Stimulated activated CD4-positive, alpha-beta T cell treated with anti-CD3 and anti-CD28 coated beads, Interleukin-12 subunit alpha, Interleukin-12 subunit beta, amount 100 ng/mL, for 48 hours (primary cell): ENCODE measurements at places on chromosomes 1 and 21.
A peak's percentile ranks its signal among the peaks of the same experiment; 100 is the strongest.

GRCh38 chr1:11730429-11730891 lies 5.5 kb upstream of the AGTRAP start:
- no peak for DNase-seq

- DNase-seq = no peak
Observed at GRCh38 chr1:183167676-183168075, 18.4 kb upstream of the LAMC2 start.

DNA sequence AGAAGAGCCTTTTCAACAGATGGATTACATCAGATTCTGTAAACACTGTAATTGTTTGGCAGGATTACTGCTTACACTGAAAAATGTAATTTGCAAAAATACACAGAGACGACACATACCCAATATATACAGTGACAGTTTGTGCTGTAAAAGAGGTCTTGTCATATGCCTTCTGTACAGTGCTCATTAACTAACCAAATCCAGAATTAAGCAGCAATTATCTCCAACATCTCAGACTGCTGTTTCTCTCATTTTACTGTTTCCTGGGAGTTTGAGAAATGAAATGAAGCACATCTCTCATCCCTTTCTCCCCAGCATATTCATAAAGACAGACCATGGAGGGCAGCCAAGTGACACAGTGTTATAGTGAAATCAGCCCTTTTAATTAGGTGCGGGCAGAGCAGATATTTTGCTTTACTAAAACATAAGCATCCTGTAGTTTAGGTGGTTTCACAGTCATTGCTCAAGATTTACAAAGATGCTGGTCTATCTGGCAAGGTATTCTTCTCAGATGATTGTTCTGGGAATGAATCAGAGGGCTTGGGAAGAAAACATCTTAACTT lies 618.4 kb upstream of the USP24 start:
- no peak for DNase-seq

- no peak for DNase-seq
Observed at GRCh38 chr1:218302155-218302554, 17.1 kb downstream of the RRP15 start.

DNA sequence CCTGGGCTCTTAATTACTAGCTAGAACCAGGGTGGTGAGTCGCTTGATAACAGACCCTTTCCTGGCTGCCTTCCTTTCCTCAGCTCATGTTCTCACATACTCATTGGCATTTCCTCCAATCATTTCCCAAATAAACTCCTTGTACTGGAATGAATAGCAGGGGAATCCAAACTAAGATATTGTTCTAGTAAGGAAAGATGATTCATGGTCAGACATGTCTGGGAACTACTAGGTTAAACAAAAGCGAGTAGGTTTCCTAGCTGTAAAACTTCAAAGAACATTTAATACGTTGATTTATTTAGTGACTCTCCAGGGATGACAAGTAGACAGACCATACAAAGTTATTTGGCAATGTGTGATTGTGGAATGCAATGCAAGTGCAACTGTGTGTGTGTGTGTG lies 121.2 kb upstream of the KCNJ6 start:
- DNase-seq = no peak

GRCh38 chr1:2373551-2374251 lies 17.7 kb downstream of the MORN1 start:
- DNase-seq = no peak

- DNase-seq = no peak
Observed at GRCh38 chr21:44983421-44984206, 43.8 kb downstream of the SLX9 start.

DNA sequence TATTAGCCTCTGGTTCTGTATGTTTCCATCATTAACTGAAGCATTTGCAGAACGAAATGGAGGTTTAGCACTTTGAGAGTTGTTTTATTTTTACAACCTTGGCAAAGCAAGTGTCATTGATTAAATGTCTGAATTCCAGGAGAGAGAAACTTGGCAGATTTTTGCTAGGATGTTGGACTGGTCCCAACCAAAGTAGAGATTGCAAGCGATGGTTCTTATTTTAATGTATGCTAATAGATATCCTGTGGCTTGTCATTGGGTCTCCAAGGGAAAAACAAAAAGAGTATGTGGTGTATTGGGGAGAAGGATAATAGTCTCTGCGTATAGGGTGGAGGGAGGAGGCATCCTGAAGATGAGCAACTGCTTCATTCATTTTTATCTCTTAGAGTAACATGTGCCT lies 457.2 kb upstream of the RUNX1 start:
- DNase-seq = no peak

DNA sequence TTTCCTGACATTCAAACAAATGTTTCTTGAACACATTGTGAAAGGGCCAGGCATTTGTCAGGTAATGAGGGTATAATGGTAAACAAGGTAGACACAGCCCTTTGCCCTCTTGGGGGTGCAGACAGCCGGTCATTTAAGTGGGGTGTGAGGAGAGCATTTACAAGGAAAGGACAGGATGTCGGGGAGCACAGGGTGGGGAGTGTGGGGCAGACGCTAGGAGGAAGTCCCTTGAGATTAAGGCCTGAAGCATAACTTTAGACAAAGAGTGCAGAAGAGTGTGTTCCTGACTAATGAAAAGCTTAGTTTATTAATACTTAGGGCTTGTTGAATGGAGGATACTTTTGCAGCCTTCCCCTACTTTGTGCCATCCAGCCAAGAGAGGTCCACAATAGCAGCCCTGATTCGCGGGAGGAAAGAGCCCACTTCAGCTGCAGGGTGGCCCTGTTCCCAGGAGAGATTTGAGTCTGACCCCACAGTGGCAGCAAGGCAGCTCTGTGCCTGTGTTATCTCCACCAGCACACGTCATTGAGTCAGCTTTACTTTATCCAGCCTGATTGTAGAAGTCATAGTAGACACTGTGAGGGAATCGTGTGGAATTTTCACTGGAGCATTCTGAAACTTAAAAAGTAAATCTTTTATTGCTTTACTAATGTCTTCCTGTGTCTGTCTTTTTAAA lies 35.1 kb downstream of the MPZL1 start:
- DNase-seq = no peak

GRCh38 chr1:205335692-205336091 lies 14.1 kb upstream of the NUAK2 start:
- DNase-seq = peak; percentile 74

GRCh38 chr1:98496256-98496995 lies 165.1 kb upstream of the SNX7 start:
- no peak for DNase-seq

DNA sequence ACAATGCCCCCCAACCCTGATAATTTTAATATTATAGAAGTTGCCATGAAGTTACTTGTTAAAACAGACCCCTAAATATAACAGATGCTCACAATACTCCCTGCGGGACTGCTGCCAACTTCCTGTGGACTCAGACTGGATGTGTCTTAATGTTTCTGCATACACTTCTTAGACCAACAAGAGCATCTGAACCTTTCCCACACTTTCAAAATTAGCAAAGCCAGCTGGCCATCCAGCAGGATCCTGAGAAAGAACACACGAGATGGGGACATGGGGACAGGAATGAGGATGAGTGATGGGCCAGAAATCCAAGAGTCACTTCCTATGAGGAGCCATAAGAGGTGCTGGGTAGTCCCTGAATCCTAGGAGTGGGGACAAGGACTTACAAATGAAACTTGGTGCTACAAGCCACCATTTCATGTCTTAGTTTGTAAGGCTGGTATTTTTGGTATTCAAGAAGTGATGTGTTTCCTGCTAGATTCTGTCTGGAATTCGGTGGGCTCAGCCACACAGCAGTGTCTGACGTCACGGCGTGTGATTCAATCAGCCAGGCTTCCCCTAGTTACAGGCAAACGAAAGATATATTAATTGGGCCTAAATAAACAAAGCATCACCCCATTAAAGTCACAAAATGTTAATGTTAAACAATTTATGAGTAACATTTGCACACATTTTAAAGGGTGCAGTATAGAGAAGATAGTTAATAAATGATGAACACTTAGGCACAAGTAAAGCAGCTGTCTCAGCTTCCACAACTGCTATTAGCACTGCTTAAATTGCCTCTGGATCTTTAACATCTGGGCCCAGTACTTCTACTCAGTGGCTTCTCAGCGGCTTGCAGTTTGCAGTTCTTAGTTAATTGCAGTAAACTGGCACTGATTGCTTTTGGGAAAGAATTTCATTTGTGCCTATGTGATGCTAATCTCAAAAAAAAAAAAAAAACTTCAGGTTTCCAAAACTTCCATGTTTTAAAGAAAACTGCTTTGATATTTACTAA lies 41.2 kb upstream of the RGS8 start:
- no peak for DNase-seq

- DNase-seq = no peak
Observed at GRCh38 chr1:85465099-85465785, at the start of gene DDAH1. TSS of gene DDAH1 (minus strand) at chr1:85465159. CDS start at chr1:85465045, 114 bp downstream.

DNA sequence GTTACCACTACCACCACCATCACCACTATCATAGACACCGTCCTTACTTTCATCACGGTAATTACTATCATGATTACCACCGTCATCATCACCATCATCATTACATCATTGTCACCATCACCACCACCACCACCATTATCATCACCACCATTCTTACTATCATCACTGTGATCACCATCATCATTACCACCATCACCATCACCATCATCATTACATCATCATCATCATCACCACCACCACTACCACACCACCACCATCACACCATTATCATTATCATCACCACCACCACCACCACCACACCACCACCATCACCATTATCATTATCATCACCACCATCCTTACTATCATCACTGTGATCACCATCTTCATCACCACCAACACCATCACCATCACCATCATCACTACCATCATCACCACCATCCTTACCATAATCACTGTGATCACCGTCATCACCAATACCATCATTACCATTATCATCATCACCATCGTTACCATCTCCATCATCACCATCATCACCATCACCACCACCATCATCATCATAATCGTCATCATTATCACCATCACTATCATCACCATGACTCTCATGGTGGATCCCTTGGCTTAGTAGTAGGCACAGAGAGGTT lies 244.4 kb upstream of the C1orf174 start:
- no peak for DNase-seq

DNA sequence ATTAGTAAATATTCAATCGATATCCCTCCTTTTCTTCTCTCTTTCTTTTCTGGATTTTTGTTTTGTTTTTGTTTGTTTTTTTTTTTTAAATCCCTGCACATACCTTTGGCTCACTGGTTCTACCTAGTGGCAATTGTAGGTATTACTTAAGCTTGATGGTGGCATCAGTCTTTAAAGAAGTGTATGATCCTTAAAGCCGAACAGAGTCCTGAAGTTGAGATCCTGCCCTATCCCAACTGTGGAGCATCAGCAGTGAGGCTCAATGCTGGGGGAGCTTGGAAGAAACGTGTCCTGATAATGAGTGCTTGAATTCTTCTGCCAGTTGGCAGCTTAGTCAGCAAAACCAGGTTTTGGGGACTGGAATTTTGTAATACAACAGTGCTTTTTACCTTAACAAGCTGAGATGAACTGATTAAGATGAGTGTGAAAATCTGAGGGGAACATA lies 60.8 kb downstream of the FASLG start:
- DNase-seq = peak; percentile 42

- DNase-seq = no peak
Observed at GRCh38 chr1:33512226-33513011, 40.0 kb downstream of the ZSCAN20 start.

DNA sequence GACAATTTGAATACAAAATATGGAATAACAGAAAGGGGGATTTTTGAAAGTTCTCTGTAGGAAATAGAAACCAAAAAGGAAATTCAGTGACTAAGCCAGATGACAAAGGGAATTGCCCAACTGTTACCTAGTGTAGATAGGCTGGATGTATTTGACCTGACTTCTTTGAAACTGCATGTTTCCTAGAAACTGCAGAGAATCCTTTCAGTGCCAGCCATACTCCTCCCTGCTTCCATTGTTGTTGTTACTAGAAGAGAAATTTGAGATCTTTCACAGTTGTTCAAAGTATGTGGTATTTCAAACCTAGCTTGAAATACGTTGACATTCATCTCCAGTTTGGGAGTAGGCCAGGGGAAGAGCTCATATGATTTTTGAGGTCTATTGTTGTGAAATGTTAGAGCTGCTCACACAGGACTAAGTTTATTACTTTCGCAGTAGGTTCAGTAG lies 1.8 kb upstream of the GBP5 start:
- no peak for DNase-seq

DNA sequence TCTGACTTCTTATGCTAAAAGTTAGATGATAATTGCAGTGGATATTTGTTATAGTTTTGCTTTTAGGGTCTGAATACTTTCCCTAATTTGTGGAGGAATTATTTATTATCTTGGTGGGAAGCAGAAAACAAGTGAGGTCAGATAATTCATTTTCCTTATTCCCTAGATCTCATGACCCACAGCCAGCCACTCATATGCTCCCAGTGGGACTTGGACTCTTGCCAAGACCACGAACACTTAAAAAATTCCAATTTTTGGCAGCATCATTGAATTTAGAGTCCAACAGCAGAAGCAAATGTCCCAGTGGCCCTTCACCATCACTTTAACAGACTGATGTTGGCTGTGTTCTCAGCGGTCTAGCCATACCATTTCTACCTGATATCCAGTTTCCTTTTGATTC lies 204.2 kb downstream of the HMCN1 start:
- DNase-seq = no peak

GRCh38 chr1:39852214-39852791 lies 31.0 kb downstream of the TRIT1 start:
- DNase-seq = no peak

GRCh38 chr1:172121081-172121717 lies 279.9 kb downstream of the DNM3 start:
- no peak for DNase-seq

GRCh38 chr1:2347896-2348295 lies 43.5 kb downstream of the MORN1 start:
- no peak for DNase-seq

DNA sequence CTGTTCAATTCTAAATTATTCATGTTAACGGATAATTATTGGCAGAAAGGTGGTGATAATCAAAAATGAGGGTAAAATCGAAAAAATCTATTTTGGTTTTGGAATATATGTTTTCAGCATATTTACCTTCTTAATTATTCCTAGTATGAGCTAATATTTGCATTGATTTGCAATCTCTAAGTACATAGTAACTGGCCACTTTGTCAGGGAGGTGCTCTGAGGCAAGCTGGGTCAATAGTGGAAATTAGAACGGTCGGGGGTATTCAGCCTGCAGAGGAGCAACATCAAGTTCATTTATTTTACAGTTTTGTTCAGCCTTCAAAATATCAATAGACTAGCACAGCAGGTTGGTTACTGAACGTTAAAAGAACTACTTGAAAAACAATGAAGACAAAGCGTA lies 1.8 kb downstream of the OTUD7B start:
- DNase-seq = no peak

- DNase-seq = no peak
Observed at GRCh38 chr1:107096690-107097089, 40.2 kb downstream of the PRMT6 start.
